ENCODE measurements at places on chromosomes 12 and 14. TPM values are rescaled to one million over a fixed set of nuclear protein-coding genes. Genes with fewer than 3 reads are reported as not detected.

- H3K27me3 ChIP-seq: no peaks in the 10 kb centered on the region
- H3K27ac ChIP-seq: no peak overlapping the region
- peaks cover 16% of the 10 kb centered on the region for H3K4me1 ChIP-seq
- peak; percentile 19 for DNase-seq
- no peak overlapping the region for H3K4me3 ChIP-seq
- peaks cover 40% of the 10 kb centered on the region for H3K36me3 ChIP-seq
Observed at GRCh38 chr12:108519558-108519957, 4.5 kb downstream of the FICD start.

DNA sequence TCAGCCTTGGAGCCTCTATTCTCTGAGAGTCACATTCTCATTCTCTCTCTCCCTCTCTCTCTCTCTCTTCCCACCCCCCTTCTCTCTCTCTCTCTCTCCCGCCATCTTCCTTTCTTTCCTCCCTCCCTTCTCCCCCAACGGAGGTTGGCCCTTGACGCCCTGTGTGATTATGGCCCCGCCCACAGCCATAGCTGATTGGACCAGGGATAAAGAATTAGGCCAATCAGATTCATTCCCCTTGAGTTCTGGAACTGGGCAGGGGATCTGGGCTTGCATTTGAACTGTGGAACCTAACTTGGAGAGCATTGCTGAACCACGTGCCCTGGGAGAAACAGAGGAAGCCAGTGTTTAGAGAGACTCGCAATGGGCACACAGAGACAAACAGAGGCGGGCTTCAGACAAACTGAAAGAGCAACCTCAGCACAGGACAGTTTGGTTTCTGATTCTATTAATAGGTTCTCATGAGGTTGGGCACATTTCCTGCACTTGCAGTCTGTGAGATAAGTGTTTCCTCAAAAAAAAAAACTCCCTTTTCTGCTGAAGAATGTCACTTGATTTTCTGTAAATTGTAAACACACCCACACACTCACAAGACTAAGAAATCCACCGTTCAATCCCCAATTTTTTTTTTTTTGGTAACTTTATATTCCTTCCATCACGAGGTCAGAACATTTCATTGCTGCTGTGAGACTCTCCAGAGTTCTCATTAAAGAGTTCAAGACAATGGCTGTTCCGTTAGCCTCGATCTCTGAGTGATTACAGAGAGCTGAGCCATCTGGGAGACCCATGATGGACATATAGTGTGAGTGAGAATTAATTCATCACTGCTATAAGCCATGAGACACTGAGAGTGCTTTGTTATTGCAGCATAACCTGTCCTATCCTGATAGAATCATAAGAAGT is 3.5 kb upstream of the P2RX7 start:
- peak; percentile 52 for DNase-seq
- H3K4me3 ChIP-seq: peak overlapping the region; percentile 39
- H3K36me3 ChIP-seq: no peaks in the 10 kb centered on the region
- no peak overlapping the region for H3K27ac ChIP-seq
- H3K4me1 ChIP-seq: peaks cover 7% of the 10 kb centered on the region

DNA sequence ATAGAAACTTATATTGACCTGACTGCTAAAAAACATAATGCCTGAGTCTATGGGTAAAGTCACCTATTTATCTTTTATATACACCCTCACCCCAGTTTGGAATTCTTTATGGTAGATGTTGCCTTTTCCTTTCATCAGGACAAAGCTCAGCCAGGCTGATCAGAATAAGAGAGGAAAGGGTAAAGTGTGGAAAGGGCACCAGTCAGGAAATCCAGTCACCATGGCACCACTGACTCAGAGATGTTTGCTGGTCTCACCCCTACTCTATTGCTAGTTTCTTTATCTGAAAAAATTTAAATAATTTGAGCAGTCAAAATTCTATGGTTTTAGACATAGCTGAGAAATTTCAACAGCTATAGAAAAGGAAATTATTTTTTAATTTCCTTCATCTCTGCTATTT is 49.2 kb upstream of the SSTR1 start:
- no peaks in the 10 kb centered on the region for H3K27me3 ChIP-seq
- no peak overlapping the region for H3K4me3 ChIP-seq
- no peaks in the 10 kb centered on the region for H3K36me3 ChIP-seq
- H3K4me1 ChIP-seq: peaks cover 18% of the 10 kb centered on the region
- H3K27ac ChIP-seq: no peak overlapping the region
- DNase-seq: peak; percentile 29

GRCh38 chr14:63301891-63302534 is 16.7 kb downstream of the GPHB5 start:
- no peaks in the 10 kb centered on the region for H3K4me1 ChIP-seq
- no peak overlapping the region for H3K27ac ChIP-seq
- no peak overlapping the region for H3K4me3 ChIP-seq
- H3K27me3 ChIP-seq: no peaks in the 10 kb centered on the region

DNA sequence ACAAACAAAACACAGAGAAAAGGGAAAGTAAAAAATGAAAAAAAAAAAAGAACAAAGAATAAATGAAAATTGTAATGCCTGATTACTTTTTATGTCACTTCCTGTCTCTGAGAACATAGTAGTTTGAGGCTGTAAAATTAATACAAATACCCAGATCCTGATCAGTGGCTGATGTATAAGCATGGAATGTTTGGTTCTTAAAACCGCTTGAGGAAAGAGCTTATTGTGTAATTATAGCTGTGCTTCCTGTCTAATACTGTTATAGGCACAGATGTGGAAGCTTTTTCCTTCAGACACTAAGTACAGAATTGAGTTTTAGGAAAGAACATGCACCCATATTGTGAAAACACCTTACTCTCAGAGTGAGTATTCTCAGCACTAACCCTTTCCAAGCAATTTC is 86.9 kb downstream of the AVPR1A start:
- no peak overlapping the region for H3K27ac ChIP-seq
- H3K4me1 ChIP-seq: no peaks in the 10 kb centered on the region
- H3K36me3 ChIP-seq: no peaks in the 10 kb centered on the region
- DNase-seq: peak; percentile 61
- H3K4me3 ChIP-seq: no peak overlapping the region

GRCh38 chr12:103505371-103506236 is 9.8 kb upstream of the C12orf42 start:
- DNase-seq: no peak
- no peaks in the 10 kb centered on the region for H3K36me3 ChIP-seq
- H3K27ac ChIP-seq: no peak overlapping the region

DNA sequence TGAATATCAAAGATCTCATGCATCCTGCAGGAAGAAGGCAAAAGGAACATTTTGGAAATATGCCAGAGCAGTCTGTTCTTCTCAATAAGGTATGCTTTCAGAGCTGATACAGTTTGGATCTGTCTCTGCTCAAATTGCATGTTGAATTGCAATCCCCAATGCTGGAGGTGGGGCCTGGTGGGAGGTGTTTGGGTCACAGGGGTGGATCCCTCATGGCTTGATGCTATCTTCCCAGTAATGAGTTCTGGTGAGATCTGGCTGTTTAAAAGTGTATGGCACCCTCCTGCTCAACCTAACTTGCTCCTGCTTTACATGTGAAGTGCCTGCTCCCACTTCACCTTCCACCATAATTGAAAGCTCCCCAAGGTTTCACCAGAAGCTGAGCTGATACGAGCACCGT is 76.6 kb downstream of the RIN3 start:
- H3K27ac ChIP-seq: no peak overlapping the region
- DNase-seq: no peak
- H3K4me3 ChIP-seq: no peak overlapping the region

DNA sequence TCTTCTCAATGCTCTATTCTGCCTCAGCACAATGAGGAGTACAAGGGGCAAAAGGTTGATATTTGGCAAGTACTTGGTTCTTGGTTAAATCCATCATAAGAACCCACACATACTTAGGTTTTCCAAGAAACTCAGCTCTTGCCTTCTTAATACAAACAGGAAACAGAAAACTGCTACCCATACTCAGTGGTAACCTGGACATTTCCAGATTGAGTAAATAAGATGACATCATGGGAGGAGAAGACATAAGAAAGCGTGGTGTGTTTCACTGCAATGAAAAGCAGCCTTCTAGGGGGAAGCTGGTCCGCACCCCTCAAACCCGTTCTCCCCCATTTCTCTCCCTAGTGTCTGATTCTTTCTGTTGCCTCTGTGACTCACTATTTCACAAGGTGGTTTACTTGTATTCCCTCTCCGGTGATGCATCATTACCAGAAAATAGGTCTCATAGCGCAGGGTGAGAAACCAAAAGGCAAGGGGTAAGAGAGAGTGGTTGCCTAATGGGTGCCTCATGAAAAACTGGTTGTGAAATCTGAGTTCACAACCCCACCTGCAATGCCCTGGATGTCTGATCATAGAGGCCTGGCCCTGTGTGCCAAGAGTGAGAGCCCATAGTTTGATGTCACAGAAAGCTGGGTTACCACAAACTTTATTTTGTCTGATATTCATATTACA is 326.5 kb upstream of the TBX3 start:
- no peaks in the 10 kb centered on the region for H3K27me3 ChIP-seq
- no peak overlapping the region for H3K27ac ChIP-seq
- peak; percentile 8 for DNase-seq
- H3K4me3 ChIP-seq: no peak overlapping the region

- no peaks in the 10 kb centered on the region for H3K36me3 ChIP-seq
- H3K4me1 ChIP-seq: no peaks in the 10 kb centered on the region
- H3K4me3 ChIP-seq: no peak overlapping the region
Observed at GRCh38 chr14:23375527-23376251, 1.2 kb upstream of the CMTM5 start.

GRCh38 chr14:22122227-22122818 is 448.7 kb upstream of the OR4E1 start:
- H3K4me1 ChIP-seq: no peaks in the 10 kb centered on the region
- H3K36me3 ChIP-seq: no peaks in the 10 kb centered on the region
- H3K27me3 ChIP-seq: no peaks in the 10 kb centered on the region
- H3K27ac ChIP-seq: no peak overlapping the region
- DNase-seq: no peak
- no peak overlapping the region for H3K4me3 ChIP-seq

GRCh38 chr12:64147011-64147631 is 75.0 kb downstream of the KICS2 start:
- H3K4me1 ChIP-seq: no peaks in the 10 kb centered on the region
- peaks cover 50% of the 10 kb centered on the region for H3K36me3 ChIP-seq
- no peak overlapping the region for H3K27ac ChIP-seq
- H3K27me3 ChIP-seq: no peaks in the 10 kb centered on the region

DNA sequence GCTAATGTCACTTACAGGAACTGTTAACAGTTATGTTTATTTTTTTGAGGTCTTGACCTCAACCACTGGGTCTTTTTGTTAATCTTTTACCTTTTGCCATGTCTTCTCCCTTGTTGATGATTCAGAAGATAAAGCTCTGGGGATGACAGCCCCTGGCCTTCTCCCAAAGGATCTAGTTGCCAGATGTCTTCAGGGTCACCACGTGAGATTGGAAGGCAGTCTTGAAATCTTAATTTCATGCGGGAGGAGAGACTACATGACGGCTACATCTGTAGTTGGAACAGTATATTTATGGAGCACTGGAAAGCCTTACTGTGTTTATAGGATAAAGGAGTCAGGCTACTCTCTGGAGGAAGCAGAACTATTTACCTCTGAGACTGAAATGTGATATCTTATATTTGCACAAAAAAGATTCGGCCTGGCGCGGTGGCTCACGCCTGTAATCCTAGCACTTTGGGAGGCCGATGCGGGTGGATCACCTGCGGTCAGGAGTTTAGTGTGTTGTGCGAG is 5.6 kb downstream of the MLEC start:
- H3K36me3 ChIP-seq: peaks cover 30% of the 10 kb centered on the region
- H3K4me1 ChIP-seq: peaks cover 14% of the 10 kb centered on the region
- no peak for DNase-seq

GRCh38 chr12:25960143-25960542 is 1.7 kb downstream of the RASSF8 start:
- H3K27me3 ChIP-seq: no peaks in the 10 kb centered on the region
- H3K4me1 ChIP-seq: peaks cover 41% of the 10 kb centered on the region
- H3K27ac ChIP-seq: peak overlapping the region; percentile 99
- H3K36me3 ChIP-seq: peaks cover 6% of the 10 kb centered on the region

GRCh38 chr14:77812028-77812427 is 12.1 kb downstream of the ADCK1 start:
- H3K4me1 ChIP-seq: no peaks in the 10 kb centered on the region
- H3K27ac ChIP-seq: no peak overlapping the region
- no peaks in the 10 kb centered on the region for H3K27me3 ChIP-seq
- DNase-seq: no peak
- H3K36me3 ChIP-seq: no peaks in the 10 kb centered on the region

- no peak overlapping the region for H3K27ac ChIP-seq
- no peaks in the 10 kb centered on the region for H3K4me1 ChIP-seq
- H3K36me3 ChIP-seq: no peaks in the 10 kb centered on the region
- H3K27me3 ChIP-seq: no peaks in the 10 kb centered on the region
- DNase-seq: no peak
Observed at GRCh38 chr14:105043641-105044040, 21.6 kb downstream of the GPR132 start.

TOGARAM1 gene
- total RNA-seq: 14.4 TPM

RNF212B gene
- total RNA-seq: not detected

CRACR2A gene
- 1.9 TPM for total RNA-seq

MMP14 gene
- total RNA-seq: 475 TPM

DNA sequence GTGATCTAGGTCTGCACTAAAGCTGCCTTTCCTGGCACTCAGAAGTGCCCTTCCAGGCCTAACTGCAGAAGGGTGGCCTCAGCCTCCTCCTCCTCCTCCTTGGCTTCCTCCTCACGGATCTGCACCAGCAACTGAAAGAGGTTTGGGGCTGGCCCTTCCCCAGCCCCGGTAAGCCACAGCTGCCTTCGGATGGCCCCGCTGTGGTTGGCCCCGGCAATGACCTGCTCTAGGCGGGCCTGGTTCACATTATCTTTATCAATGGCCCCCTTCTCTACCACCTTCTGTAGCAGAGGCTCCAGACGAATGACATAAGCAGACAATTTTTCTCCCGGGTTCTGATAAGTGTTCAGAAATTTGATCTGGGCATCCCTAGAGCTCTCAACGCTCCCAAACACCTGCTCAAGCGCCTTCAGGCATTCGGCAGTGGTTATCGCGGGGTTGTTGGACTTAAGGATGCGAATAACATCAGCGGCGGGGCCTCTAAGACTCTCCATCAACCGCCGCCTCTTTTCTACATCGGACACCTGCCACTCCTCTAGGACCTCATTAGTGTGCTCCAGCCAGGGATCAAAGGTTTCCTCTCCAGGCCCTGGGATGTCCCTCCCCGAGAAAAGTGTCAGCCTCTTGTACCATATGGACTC is 1.5 kb downstream of the PNMA1 start:
- H3K27me3 ChIP-seq: no peaks in the 10 kb centered on the region
- H3K4me1 ChIP-seq: peaks cover 16% of the 10 kb centered on the region
- H3K4me3 ChIP-seq: peak overlapping the region; percentile 98

CLEC2D gene
- 6.6 TPM for total RNA-seq

GRCh38 chr12:8948701-8949341 is 624 bp downstream of the M6PR start:
- H3K27ac ChIP-seq: peak overlapping the region; percentile 91
- H3K27me3 ChIP-seq: no peaks in the 10 kb centered on the region
- H3K4me1 ChIP-seq: peaks cover 17% of the 10 kb centered on the region

DNA sequence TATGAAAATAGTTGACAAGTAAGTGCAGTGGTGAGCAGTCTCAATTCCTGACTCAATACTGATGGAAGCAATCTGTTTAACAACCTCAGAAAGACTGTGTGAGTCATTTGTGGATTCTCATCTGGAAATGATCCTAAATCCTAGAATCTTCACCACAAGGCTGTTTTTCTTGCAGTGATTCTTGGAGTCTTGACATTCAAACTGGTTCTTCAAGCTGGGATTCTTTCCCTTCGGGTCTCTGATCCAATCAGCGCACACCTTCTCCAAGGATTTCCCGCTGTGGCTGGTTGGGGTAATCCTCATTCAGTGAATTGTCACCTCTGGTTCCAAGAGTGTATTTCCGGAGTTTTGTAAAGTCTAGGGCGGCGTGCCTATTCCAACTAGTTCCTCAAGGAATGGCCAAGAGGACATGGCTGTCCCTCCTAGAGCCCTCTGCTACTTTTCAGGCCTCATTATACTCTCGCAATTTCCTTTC is 37.7 kb upstream of the FOXJ2 start:
- H3K4me1 ChIP-seq: peaks cover 21% of the 10 kb centered on the region
- H3K27me3 ChIP-seq: no peaks in the 10 kb centered on the region
- DNase-seq: peak; percentile 94
- peak overlapping the region; percentile 50 for H3K4me3 ChIP-seq
- H3K36me3 ChIP-seq: no peaks in the 10 kb centered on the region

All from GM23248 (cell line).